ENCODE measurements at places on chromosomes 7 and 10.

DNA sequence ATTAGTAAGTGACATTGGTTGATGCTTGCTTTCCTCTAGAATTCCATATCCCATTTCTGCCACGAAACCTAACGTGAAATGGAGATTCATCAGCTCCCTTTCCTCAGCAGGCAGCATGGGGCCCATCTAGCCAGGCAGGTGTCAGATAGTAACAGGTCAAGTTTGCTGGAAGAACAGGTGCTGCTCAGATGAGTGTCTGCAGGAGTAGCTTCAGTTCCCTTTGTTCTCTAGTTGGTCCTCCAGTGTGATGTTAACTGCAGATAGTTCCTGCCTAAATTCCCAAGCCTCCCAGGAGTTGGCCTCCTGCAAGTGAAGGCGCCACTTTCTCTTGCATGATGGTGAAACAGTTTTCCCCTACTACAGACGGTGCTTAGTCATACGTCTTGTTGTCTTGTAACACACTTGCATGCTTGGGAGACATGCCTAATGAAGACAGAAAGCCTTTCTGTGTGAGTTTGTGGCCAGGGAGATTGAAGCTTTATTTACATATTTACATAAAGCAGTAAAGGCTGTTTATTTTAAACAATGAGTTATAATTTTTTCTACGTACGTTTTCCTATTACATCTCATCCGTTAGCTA is 175.4 kb downstream of the CHN2 start:
- no peak for DNase-seq
- no peaks in the 10 kb centered on the region for H3K36me3 ChIP-seq
- no peak overlapping the region for H3K27ac ChIP-seq

GRCh38 chr10:132962623-132963429 is 20.5 kb upstream of the CFAP46 start:
- no peak overlapping the region for H3K4me3 ChIP-seq
- H3K27me3 ChIP-seq = no peaks in the 10 kb centered on the region
- H3K27ac ChIP-seq = no peak overlapping the region
- H3K36me3 ChIP-seq = no peaks in the 10 kb centered on the region
- H3K4me1 ChIP-seq = no peaks in the 10 kb centered on the region

- no peak overlapping the region for H3K4me3 ChIP-seq
- no peaks in the 10 kb centered on the region for H3K4me1 ChIP-seq
- H3K36me3 ChIP-seq = no peaks in the 10 kb centered on the region
- no peak overlapping the region for H3K27ac ChIP-seq
Observed at GRCh38 chr7:55472928-55473725, 99.2 kb downstream of the VOPP1 start.

- no peaks in the 10 kb centered on the region for H3K4me1 ChIP-seq
- no peaks in the 10 kb centered on the region for H3K27me3 ChIP-seq
- H3K4me3 ChIP-seq = no peak overlapping the region
- no peak overlapping the region for H3K27ac ChIP-seq
- H3K36me3 ChIP-seq = no peaks in the 10 kb centered on the region
Observed at GRCh38 chr10:5818048-5818331, 4.8 kb upstream of the GDI2 start.

GRCh38 chr10:132398566-132398991 is 1.6 kb downstream of the PWWP2B start:
- H3K4me3 ChIP-seq = no peak overlapping the region
- H3K4me1 ChIP-seq = peaks cover 3% of the 10 kb centered on the region
- H3K27ac ChIP-seq = no peak overlapping the region
- no peaks in the 10 kb centered on the region for H3K36me3 ChIP-seq
- no peaks in the 10 kb centered on the region for H3K27me3 ChIP-seq
- no peak for DNase-seq

DNA sequence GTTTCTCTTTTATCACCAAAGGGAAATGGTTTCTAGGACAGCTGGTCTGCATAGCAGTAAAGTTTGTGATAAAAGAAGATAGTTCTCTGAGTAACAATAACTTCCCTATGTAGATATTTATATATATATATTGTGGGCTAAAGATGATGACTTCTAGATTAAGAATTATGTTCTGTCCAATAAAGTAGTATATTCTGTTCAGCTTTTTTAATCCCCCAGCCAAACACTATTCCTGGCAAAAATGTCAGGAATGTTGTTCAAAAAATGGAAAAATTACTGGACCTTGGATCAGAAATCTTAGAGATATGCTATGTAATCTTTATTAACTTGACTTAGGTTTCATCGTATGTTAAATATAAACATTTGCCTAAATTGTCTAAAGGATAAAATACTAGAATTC is 136.3 kb upstream of the GNAI1 start:
- no peak for DNase-seq
- H3K4me1 ChIP-seq = no peaks in the 10 kb centered on the region
- H3K27me3 ChIP-seq = no peaks in the 10 kb centered on the region
- no peak overlapping the region for H3K27ac ChIP-seq

DNA sequence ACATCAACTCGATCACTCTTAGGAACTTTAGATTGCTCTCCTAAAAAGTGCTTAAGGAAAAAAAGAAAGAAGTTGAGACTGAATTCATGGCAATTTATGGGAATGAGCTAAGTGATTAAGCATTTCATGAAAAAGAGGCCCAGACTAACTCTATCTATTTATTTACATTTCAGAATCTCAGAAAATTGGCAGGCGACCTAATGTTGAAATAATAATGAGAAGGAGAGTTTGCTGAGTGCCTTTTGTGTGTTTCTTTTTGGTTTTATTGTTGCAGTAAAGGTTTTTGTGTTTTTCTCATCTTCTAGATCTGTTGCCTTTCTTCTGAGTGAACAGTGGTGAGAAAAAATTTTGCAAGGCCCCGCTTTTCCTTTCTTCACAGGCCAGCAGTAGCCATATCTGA is 3.8 kb downstream of the GRK5 start:
- no peak overlapping the region for H3K27ac ChIP-seq
- no peak for DNase-seq
- no peak overlapping the region for H3K4me3 ChIP-seq
- peaks cover 8% of the 10 kb centered on the region for H3K27me3 ChIP-seq
